ENCODE measurements at places on chromosomes 7 and 10.
A peak's percentile ranks its signal among the peaks of the same experiment; 100 is the strongest.

DNA sequence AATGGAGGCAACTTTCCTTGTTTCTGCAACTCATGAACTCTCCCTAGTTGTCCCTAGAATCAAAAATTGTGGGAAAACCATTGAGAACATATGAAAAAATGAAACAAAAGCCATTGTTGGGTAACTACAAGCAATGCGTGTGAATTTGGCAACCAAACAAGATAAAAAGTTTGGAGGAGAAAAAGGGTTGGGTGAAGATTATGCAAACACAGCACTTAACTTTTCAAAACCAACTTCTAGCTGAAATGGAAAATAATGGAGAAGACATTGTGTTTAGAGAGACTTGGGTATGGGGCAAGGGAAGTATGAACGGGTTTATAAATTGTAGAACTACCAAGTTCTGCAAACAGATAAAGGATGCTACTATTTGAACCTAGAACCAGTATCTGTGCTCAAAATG is 89.0 kb upstream of the SVIL start:
- DNase-seq: no peak

GRCh38 chr10:73859428-73859783 is 14.9 kb downstream of the CAMK2G start:
- no peak for DNase-seq

DNA sequence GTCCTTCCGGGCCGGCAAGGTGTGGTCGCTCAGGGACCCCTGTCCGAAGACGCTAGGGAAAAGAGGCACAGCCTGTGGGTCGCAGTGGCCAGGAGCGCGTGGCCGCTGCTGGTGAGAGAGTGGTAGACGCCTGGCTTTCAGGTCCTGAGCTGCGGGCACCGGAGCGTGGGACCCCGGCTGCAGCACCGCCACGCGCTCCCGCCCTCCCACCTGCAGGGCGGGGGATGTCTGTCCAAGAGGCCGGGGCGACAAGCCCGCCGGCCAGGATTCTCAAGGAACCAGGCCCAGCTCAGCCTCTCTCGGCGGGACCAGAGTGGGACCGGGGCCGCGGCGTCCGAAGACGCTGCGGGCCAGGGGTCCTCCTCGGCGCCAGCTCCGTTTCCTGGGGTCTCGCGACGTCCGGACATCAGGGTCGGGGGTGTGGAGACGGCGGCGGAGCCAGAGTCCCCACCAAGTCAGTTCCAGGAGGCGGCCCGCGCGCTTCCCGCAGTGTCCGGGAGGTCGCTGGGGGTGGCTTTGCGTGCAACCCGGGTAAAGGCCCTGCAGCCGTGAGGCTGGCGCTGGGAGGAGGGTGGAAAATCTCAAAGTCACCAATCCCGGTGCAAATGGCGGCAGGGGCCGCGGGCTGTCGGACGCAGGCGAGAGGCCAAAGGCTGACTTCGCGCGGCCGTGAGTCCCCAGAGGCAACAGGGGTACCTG is 5.5 kb downstream of the ZNF503 start:
- no peak for DNase-seq

DNA sequence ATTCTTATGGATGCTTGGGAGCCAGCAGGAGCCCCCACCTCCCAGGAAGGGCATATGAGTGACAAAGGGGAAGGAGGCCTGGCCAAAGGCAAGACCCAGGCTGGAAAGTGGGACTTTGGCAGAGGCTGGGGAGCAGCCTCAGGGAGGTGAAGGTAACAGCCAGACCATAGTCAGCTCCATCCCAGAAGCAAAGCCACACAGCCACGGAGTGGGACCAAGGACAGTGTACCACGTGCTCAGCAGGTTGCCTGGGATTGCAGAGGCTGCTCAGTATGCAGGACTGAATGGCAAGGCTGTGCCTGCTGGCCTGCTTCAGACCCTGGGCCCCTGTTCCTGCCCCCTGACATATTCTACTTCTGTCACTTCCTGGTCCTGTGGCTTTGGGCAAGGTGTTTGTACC is 17.6 kb upstream of the GPR26 start:
- no peak for DNase-seq

GRCh38 chr7:102220229-102220850 is 66.3 kb upstream of the SH2B2 start:
- no peak for DNase-seq

DNA sequence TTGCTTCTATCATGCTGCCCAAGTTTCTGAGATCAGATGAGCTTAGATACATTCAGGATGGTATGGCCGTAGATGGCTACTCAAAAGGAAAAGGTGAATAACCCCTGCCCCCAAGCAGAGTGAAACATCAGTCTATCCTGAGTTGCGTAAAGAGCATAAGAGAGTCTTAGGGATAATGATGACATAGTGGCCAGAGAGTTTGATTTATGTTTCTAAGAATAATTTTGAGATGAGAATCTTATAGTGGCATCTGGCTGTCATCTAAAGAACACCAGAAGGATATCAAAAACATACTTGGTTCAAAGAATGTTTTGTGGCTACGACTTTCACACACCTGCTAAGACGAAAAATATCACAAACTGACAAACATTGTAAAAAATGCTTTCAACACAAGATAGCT is 20.6 kb downstream of the PIK3CG start:
- DNase-seq: no peak

DNA sequence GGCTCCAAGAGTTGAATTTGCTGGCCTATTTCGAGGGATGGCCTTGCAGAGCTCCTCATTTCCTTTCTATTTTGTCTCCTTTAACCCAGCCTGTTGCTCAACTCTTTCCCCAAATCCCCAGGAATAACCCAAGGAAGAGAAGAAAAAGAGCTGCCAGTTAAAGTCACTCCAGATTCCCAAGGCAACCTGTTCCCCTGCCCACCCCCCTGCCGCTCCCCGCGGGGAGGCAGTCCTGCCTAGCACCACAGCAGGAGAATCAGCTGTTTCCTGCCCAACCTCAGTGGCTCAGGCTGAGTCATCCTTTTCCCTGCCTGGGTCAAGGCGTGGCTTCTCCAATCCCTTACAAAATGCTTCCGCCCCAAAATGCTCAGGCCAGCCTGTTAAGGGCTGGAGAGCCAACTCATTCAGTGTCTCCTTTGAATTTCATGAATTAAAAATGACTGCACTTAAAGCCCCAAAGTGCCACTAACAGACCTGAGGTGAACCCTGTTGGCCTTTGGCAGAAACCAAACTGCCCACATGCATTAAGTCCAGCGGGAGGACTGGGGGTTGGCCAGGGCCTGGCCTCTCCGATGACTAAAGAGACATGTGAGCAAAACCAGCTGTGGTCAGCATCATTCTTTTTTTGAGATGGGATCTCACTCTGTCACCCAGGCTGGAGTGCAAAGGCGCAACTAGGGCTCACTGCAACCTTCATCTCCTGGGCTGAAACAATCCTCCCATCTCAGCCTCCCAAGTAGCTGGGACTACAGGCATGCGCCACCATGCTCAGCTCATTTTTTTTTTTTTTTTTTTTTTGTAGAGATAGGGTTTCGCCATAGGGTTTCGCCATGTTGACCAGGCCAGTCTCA is 83.2 kb upstream of the KIF5B start:
- DNase-seq: peak; percentile 90

- no peak for DNase-seq
Observed at GRCh38 chr7:71829515-71829914, 582.6 kb downstream of the CALN1 start.

GRCh38 chr10:102837230-102837721 is at the start of gene CYP17A1:
Gene CYP17A1 (minus strand): TSS chr10:102837413. CDS start chr10:102837361, 52 bp downstream.
- DNase-seq: no peak

GRCh38 chr7:101943889-101944600 is 126.6 kb downstream of the CUX1 start:
- no peak for DNase-seq

DNA sequence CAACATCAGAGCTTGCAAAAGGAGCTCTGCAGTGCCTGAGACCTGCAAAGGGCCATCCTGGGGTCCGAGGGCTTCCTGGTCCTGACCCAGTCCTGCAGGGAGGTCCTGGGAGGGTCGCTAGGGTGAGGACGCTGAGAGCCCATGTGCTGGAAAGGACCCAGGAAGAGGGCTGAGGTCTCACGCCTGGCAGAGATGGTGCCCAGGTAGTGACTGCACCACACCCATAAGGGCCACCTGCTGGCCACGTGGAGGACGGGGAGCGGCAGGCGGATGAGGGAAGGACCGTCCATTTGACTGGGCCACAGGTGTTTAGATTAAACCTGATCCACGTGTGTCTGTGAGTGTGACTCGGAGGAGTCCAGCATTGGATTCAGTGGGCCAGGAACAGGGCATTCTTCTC is 392.8 kb downstream of the DNAJB6 start:
- DNase-seq: no peak

- no peak for DNase-seq
Observed at GRCh38 chr7:127413962-127414361, 21.5 kb upstream of the ZNF800 start.

DNA sequence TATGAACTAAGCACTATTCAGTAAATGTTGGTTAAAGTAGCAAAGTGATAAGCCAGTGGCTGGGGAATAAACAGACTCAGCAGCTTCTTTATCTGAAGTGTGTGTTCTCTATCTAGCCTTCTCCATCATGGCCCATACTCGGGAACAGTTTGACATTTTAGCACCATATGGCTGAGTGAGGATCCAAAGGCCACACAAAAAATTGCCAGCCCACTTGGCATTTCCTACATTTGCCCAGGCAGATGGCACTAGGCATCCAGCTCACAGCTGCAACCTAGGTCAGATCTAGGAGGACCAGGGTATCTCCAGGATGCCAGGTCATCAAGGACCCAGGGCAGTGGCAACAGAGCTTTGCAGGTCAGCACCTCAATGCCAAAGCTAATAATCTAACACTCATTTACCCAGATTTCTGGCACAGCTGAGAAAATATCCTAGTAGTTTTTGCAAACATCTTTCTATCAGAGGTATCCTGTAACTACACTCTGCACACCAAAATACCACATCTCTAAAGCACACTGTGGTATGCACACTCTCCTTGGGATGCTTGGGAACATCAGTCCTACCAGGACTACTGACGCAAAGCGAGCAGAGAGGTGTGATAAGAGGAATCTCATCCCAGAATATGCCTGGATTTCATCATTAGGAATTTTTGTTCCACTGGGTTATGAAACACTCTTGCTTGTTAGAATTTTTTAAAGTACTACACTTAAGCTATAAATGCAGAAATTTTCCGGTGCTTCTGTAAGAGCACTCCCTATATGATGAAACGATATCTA is 61.7 kb downstream of the DOCK4 start:
- no peak for DNase-seq

DNA sequence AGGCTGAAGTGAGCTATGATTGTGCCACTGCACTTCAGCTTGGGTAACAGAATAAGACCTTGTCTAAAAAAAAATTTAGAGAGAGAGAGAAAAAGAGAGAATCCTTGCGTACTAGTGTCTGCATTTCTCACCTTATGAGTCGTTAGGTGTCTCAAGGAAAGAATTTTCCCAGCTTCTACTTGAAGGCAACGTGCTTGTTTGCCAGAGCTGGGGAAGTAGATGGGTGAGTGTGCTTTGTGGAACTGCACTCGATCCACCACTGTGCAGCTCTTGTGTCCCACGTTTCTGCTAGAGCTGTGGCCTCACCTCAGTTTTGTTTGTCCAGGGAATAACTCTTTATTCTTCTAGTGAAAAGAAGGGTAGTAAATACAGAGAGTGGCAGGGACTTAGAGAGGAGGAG is 38.9 kb downstream of the HDAC9 start:
- no peak for DNase-seq

DNA sequence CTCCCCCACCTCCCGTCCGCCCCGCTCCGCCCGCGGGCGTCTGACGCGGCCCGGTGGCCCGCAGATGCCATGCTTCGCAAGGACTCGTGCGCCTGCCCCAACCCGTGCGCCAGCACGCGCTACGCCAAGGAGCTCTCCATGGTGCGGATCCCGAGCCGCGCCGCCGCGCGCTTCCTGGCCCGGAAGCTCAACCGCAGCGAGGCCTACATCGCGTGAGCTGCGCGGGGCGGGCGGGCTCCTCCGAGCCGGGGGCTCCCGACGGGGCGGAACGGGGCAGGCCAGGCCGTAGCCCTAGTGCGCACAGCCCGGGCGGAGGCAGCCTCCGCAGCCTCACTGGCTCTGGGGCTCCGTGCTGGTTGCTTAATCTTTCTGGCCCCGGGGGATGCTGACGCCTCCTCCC is 2.8 kb downstream of the ASIC3 start:
- DNase-seq: no peak

DNA sequence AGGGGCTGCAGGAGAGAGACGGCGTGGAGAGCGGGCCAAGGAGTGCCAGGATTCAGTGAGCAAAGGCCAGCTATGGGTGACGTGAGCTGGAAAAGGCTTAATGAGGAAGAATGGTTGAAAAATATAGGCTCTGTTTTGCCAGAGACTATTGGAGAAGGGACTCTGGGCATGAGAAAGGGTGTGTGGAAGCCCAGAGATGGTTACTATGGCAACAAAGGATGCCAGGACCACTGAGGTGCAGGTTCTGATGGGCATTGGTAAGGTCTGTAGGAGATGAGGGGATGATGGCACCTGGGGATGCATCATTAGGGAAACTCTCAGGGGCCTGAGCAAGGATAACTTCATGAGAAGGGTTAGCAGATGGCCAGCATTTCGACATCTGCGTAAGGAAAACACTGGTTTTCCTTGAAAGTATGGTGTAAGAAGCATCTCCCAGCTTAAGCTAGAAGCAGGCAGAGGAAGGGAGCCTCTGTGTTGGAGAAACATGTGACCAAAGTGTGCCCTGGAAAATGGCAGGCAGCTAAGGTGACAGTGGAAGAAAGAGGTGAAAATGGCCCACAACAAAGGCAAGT is 21.6 kb upstream of the FAM180A start:
- DNase-seq: no peak
